ENCODE measurements at places on chromosomes 12 and 14. TPM values are rescaled to one million over a fixed set of nuclear protein-coding genes. Genes with fewer than 3 reads are reported as not detected.

Gene FOXN4
- total RNA-seq, result not detected

Gene ST8SIA1
- total RNA-seq, result not detected

Gene KRT86
- not detected for total RNA-seq

Gene GRIP1
- under 0.01 TPM for total RNA-seq

Gene CLEC1B
- not detected for total RNA-seq

Gene ABHD12B
- 0.18 TPM for total RNA-seq

Gene OVCH1
- 0.18 TPM for total RNA-seq

Gene C12orf54
- not detected for total RNA-seq

Gene WDR89
- 22.5 TPM for total RNA-seq

Gene CIT
- 21.0 TPM for total RNA-seq

Gene RIMBP2
- total RNA-seq, result not detected

Gene KLRC1
- not detected for total RNA-seq

Gene SAV1
- total RNA-seq, result 25.0 TPM

Gene CD69
- total RNA-seq, result not detected

Gene KRT2
- not detected for total RNA-seq

Gene PTCSC3
- not detected for total RNA-seq

Gene HSPB8
- total RNA-seq, result 12.9 TPM
